ENCODE measurements at places on chromosomes 1 and 21.

DNA sequence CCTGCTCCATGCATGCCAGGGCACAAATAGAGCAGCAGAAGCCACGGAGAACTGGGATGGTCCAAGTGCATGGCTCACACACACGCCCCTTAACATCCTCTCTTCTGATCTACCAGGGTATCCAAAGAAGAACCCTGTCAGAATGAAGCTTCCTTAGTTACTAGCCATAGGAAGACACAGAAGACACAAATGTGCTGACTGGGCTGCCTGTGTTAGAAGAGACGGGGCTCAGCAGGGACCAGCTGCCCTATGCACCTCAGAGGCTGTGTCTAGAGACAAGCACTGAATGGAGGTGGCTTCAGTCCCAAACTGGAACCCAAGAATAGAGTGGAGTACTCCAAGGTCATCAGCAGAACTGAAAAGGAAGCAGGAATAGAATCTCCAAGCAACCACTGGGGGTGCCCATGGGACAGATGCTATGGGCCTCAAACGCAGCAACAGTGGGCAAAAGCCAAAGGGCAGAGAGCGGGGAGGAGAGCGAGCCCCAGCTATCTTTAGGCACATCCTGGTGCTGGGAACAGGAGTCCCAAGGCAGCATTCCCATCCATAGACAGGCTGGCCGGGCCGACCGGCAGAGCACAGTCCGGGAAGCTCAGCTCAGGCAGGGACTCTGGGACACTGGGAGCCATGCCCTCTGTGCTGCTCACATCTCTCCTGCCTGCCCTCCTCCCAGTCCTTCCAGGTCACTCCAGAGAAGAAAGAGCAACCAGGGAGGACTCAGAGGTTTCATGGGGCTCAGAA is 9.5 kb downstream of the SLC6A9 start:
- no peak for DNase-seq

- DNase-seq: no peak
Observed at GRCh38 chr21:15053500-15053899, 11.3 kb downstream of the NRIP1 start.

DNA sequence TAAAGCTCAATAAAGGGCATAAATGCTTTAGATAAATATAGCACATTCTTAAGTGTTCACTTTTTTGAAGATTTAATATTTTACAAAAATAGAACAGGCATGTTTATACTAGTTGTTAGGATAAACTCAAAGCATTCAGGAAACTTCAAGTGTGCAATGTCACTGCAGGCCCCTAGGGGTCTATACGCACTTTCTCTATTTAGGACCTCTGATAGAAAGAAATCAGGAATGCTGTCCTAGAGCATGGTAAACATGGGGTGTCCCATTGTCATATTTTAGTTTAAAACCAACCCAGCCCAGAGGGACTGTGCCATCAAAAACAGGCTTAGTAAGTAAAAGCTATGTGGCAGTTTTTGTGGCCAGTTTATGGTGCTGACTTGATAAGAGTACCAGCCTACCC is 102.2 kb downstream of the BARHL2 start:
- DNase-seq: no peak

GRCh38 chr1:70383483-70383882 is 27.6 kb upstream of the CTH start:
- DNase-seq: no peak

DNA sequence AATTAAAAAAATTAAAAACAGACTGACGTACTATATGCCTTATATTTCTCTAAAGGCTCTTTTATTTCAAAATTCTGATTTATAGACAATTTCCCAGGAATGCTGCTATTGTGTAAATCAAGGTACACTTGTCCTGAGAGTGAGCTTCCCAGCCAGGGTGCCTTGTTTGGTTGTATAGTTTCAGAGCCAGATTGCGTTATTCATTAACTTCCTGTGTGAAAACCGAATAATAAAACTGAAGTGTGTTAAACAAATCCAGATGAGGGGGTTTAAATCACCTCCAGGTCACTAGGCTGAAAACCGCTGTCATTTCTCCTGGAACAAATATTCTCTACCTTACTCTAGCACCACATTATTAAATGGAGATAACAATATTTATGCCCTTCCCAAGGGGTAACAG is 68.7 kb downstream of the LMX1A start:
- no peak for DNase-seq

DNA sequence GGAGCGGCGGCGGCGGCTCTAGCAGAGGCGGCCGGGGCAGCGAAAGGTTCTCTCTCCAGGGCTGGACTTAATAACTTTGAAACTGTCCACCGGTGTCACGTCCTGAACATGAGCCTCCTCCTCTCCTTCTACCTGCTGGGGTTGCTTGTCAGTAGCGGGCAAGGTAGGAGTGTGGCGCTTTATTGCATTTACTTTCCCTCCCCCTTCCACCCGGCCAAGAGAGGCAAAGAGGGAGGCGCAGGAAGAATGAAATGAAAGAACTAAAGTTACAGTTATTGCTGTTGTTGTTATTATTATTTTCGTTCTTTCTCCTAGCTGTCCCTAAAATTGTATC is 214 bp downstream of the NCAM2 start:
- peak; percentile 27 for DNase-seq

DNA sequence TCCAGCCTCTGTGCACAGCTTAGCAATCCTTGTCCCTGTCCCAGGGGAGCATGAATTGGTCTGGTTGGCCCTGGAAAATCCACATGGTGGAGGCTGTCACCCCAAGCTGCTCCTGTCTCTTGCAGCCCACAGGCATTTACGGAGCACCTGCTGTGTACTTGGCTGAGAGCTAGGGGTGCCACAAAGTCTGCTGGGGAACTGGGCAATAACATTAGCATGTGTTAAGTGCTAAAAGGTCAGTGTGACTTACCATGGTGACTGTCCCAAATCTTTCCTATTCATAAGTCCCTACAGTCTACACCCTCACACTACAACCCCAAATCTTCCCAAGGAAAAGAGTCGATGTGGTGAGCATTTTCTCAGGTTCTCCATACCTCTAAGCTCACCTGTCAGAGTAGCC is 53.6 kb upstream of the ARTN start:
- no peak for DNase-seq

- DNase-seq: no peak
Observed at GRCh38 chr1:163213626-163214025, 10.9 kb upstream of the RGS5 start.

DNA sequence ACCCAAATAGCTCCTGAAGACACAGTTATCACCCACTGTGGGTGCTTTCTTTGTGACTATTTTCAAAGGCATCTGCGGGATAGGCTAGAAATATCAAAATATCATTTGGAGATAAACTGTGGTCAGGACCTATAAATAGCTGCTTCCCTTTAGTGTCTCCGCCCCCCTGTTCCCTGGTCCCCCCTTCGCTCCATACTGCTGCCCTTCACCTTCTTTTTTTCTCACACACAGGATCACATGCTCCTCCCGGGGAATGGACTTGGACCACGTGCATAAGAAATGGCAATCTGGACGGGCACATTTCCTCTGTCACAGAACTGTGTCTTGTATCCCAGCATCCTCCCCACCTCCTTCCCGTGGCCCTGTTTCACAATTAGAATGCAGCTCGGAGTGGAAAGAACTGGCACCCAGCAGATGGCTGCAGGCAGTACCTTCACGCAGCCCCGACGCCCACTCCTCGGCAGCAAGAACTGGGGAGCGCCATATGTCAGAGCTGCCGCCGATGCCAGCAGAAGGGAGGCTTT is 68.8 kb upstream of the SSX2IP start:
- no peak for DNase-seq

GRCh38 chr1:15260418-15261154 is 13.6 kb downstream of the FHAD1 start:
- no peak for DNase-seq

- no peak for DNase-seq
Observed at GRCh38 chr1:208137193-208137592, 107.0 kb downstream of the PLXNA2 start.

- DNase-seq: no peak
Observed at GRCh38 chr1:203935321-203935720, 73.9 kb downstream of the SNRPE start.

DNA sequence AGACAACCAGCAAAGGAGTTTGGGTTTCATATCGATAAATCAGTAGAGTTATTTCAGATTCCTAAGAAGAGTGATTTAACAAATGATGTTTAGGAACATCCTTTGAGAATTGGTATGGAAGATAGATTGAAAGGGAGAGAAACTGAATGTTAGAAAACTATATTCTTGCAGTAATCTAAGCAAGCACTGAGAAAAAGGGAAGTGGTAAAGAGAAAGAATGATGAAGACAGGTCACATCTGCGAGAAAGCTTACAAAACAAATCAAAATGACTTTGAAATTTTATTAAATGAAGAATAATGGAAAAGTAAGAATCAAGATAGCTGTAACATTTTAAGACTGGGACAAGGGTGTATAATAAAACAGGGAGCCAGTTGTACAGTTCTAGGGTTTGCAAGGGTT is 177.0 kb downstream of the HS2ST1 start:
- no peak for DNase-seq

DNA sequence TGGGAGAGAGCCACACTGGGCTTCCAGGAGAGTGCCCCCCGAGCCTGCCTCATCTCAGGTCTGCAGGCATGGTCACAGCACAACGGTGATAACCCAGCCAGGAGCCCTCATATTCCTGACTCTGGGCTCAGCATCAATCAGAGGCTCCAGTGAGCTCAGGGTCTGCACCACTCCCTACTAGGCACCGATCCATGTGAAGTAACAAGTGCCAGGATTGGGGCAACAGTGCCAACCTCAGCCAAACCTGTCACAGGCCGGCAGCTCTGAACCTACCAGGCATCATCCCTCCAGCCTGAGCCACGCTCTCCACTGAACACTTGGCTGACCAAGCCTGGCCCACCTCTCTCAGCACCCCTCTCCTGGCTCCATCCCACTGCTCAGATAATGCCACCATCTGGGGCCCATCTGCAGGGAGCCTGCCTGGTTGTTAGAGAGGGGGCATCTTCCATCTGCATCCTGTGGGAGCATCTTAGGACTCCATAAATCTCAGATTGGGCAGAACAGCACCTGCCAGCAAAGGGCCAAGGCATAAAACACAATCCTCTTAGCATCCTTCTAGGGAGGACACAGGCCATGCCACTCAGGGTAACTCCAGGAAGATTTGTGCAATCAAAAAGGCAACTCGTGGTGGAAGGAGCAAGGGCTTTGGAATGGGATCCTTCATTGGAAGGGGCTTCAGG is 213.7 kb upstream of the CSF3R start:
- no peak for DNase-seq

- no peak for DNase-seq
Observed at GRCh38 chr21:40923407-40923806, 76.4 kb upstream of the DSCAM start.

DNA sequence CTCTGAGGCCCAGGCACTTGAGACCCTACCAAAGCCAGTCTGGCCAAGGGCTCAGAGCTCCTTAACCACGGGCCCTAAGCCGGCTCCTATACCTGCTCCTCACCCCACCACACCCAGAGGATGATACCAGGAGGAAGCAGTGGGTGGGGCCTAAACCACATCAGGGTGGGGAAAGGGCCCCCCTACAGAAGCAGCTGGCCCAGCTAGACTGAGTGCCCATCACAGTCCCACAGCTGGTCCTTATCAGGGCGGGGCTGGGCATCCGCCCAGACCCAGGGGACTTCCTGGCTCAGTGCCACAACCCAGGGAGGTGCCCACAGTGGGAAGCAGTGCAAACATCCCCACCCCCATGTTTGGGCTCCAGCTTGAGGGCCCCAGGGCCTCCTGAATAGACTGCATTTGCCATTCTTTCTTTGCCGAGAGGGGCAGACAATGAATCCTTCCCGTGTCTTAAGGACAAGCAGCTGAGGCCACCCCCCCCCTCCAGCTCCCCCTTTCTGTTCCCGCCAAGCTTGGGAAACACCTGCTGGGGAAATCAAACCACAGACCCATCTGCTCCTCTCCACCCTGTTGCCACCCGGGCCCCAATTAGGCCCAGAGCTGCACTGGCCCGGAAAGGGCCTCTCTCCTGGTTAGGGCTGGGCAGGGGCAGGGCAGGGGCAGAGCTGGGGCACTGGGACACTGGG is 6.2 kb downstream of the E2F2 start:
- DNase-seq: peak; percentile 96

- DNase-seq: no peak
Observed at GRCh38 chr1:52672946-52673345, 25.2 kb downstream of the COA7 start.

DNA sequence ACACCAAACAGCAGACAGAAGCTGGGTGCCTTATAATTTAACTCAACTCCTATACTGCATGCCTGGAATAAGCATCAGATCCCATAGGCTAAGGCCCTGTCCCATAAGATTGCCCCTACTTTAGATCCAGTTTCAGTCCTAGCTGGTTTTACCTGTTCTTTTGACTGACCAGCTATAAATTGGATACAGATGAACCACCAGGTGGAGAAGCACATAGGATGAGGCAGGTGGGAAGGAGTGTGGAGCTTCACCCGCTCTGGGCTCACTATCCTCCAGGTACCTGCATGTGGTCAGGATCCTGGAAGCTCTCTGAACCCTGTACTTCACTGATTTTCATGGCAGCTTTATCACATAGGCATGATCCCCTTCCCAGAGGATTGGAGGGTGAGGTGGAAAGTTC is 51.3 kb downstream of the MAST2 start:
- no peak for DNase-seq

Measured in NCI-H2081 (cell line).